Inflammatory macrophage treated with lipopolysaccharide for 1 hour (primary cell): ENCODE measurements at places on chromosomes 13 and 19.

- DNase-seq: no peak
Measured at GRCh38 chr19:39637891-39638290, 17.8 kb upstream of the LGALS16 start.

- DNase-seq: no peak
Measured at GRCh38 chr19:47186446-47187334, 44.3 kb downstream of the BBC3 start.

GRCh38 chr19:43751466-43752220 is 3.1 kb downstream of the SMG9 start:
- no peak for DNase-seq

GRCh38 chr19:38076337-38076736 is 147.7 kb downstream of the DPF1 start:
- DNase-seq: no peak

DNA sequence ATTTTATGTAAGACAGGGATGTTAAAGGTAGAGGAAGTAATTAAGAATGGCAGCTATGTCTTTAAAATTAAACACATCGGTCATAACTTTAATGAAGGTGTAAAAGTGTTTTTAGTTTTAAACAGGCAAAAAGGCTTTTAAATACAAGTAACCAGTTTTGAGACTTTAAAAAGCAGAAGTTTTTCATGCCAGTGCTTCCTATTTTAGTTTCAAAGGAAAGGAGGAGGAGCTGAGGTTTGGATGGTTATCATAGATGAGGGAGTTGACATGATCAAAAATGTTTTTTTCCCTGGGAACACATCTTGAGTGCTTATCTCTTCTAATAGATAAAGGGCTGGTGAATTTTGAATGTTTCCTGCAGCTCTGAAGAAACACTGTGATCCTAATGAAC is 42.9 kb downstream of the LRCH1 start:
- no peak for DNase-seq

DNA sequence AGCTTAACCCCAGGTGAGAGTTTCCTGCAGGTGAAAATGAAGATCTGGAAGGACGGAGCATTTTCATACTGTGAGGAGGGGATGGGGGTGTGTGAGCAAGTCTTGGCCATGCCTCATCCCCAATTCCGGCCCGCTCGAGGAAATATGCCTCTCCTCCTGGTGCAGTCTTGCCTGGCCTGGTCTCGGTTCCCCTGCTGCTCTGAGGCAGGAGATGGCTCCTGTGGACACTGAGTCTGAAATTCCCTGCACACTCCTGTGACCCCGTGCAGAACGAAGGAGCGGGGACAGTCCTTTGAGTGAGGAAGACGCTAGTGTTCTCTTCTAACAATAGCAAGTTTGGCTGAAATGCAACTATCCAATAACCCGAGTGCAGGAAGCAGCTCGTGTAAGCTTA is 329 bp upstream of the ZNF439 start:
- no peak for DNase-seq

GRCh38 chr13:48142436-48142835 is 47.5 kb upstream of the MED4 start:
- peak; percentile 69 for DNase-seq

GRCh38 chr13:100300708-100301107 is 211.8 kb downstream of the PCCA start:
- DNase-seq: no peak

GRCh38 chr19:32397671-32398101 is 7.9 kb upstream of the DPY19L3 start:
- DNase-seq: no peak

DNA sequence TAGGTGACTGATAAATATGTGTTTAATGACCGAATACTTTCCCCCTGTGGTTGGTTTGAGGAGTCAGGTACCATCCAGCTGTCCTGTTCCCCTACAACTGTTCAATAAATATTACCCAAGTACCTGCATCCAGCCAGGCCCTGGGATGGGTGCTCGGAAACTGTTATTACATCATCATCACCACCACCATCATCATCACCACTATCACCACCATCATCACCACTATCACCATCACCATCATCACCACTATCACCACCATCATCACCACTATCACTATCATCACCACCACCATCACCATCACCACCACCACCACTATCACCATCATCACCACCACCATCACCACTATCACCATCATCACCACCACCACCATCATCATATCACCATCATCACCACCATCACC is 4.1 kb downstream of the NTN5 start:
- DNase-seq: no peak

GRCh38 chr13:30872685-30873461 is 33.2 kb upstream of the MEDAG start:
- DNase-seq: peak; percentile 89

GRCh38 chr13:29674532-29674931 is 79.0 kb upstream of the SLC7A1 start:
- DNase-seq: no peak

GRCh38 chr13:27680465-27680864 is 58.8 kb downstream of the POLR1D start:
- no peak for DNase-seq

- no peak for DNase-seq
Measured at GRCh38 chr19:45100201-45100600, 7.2 kb downstream of the PPP1R37 start.

- DNase-seq: no peak
Measured at GRCh38 chr19:6007866-6008265, 29.9 kb upstream of the RANBP3 start.

- DNase-seq: no peak
Measured at GRCh38 chr13:52127378-52127777, 1.5 kb downstream of the NEK5 start.

DNA sequence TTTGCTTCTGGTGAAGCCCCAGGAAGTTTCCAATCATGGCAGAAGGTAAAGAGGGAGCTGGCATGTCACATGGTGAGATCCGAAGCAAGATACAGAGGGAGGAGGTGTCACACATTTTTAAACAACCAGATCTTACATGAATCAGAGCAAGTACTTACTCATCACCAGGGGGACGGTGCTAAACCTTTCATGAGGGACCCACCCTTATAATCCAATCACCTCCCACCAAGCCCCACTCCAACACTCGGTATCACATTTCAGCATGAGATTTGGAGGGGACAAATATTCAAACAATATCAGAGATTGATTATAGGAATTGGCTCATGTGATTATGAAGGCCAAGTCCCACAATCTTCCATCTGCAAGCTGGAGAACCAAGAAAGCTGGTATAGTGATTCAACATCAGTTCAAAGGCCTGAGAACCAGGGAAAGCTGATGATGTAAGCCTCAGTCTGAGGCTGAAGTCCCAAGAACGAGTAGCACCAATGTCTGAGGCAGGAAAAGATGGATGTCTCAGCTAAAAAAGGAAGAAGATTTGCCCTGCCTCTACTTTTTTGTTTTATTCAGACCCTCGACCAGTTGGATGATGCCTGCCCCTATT is 58.6 kb upstream of the WDFY2 start:
- no peak for DNase-seq

GRCh38 chr13:106882246-106882645 is 314.3 kb upstream of the ARGLU1 start:
- no peak for DNase-seq

DNA sequence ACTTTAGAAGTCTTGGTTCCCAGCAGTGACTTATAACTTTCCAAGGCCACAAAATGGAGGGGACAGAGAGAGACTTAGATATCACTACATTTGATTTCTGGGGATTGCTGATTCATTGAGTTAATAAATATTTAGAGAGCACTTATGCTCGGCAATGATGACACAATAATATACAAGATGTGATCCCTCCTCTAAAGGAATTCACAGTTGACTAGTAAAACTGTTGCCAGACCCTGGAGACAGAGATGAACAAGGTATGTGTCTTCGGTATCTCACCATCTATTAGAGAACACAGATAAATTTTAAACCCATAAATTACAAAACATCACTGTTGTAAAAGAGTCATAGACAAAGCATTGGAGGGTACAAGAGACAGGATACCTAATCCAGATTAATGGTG is 437.5 kb downstream of the FOXO1 start:
- no peak for DNase-seq

DNA sequence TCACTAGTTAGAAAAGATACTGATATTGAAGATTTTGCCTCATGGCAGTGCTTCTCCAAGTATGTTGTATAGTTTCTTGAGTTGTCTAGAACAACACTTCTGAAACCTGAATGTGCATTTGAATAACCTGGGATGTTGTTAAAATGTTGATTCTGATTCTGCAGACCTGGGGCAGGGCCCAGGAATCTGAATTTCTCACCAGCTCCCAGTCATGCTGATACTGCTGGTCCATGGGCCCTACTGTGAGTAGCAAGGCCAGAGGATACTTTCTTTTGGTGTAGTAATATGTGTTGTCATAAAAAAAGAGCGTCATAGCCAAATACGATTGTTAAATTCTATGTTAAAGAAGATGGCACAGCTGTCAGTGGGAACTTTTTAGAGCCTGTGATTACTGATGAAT is 41.6 kb upstream of the C1QTNF9 start:
- DNase-seq: no peak

- no peak for DNase-seq
Measured at GRCh38 chr13:30241532-30241931, 65.8 kb downstream of the KATNAL1 start.

DNA sequence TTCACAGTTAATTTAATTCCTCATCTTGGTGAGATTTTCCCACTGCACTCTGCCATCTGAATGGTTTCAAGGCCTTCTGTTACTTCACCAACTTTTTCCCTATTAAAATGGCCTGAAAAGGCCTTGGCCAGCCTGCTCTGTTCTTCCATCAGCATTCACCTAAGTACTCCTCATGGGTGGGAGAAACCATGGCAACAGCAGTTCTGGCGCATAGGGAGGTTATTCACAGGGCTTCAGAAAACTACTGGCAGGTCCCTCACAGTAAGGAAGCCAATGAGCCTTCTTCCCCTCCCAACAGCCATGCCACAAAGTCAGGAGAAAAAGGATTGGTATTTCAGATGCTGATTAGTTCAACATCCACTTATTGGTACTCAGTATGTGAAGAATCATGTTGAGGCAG is 17.2 kb upstream of the GJB2 start:
- DNase-seq: no peak

DNA sequence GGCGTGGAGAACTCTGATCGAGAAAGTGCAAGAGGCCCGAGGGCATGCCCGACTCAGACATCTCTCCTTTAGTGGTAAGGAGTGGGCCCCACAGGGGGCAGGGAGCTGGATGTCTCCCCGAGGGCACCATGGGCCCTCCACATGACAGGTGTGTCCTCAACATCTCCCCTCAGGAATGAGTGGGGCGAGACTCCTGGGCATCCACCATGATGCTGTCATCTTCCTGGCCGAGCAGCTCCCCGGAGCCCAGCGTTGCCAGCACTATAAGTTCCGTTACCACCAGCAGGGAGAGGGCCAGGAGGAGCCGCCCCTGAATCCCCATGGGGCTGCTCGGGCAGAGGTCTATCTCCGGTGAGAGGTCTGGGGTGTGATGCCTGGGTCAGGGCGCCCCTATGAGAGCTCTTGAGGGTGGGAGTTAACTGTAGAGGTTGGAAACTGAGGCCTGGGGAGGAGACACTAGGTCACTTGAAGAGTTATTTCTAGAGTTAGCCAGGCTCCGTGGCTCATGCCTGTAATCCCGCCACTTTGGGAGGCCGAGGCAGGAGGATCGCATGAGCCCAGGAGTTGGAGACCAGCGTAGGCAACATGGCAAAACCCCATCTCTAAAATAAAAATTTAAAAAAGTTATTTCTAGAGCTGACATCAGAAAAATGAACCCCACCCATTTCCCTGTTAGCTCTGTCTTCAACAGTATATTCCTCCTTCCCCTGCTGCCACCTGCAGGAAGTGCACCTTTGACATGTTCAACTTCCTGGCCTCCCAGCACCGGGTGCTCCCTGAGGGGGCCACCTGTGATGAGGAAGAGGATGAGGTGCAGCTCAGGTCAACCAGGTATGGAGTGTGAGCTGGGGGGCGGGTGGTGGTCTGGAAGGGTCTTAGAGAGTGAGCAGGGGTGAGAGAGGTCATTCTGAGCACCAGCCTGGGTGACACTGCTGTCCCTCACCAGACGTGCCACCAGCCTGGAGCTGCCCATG is 5.1 kb downstream of the IGFLR1 start:
- no peak for DNase-seq

DNA sequence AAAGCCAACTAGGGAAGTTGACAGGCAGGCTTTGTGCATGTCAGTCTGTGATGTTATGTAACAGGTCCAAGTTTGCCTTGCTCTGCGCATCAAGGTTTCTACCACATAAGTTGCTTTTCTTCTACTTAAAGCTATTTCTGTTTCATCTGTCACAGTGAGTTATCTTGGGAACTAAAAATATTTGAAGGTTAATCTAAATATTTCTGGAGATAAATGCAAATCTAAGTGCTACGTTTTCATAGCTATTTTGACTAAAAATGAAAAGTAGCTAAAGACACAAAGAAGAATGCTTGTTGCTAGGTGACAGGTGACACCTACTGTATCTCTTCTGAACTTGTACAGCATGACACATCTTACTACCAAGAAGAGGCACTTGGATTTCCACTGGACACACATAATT is 135.6 kb downstream of the KLF12 start:
- DNase-seq: no peak

- no peak for DNase-seq
Measured at GRCh38 chr13:79621902-79622301, 140.9 kb downstream of the NDFIP2 start.

- peak; percentile 35 for DNase-seq
Measured at GRCh38 chr13:75872980-75873379, 236.8 kb downstream of the LMO7 start.

GRCh38 chr19:45071969-45072790 is 4.1 kb downstream of the ZNF296 start:
- DNase-seq: no peak

GRCh38 chr19:49512970-49513745 is 697 bp downstream of the FCGRT start:
- DNase-seq: no peak

GRCh38 chr13:79654520-79654919 is 173.6 kb downstream of the NDFIP2 start:
- no peak for DNase-seq

- no peak for DNase-seq
Measured at GRCh38 chr13:47696674-47697073, 304.4 kb downstream of the SUCLA2 start.

GRCh38 chr19:11116507-11116906 is 27.2 kb downstream of the LDLR start:
- DNase-seq: no peak

DNA sequence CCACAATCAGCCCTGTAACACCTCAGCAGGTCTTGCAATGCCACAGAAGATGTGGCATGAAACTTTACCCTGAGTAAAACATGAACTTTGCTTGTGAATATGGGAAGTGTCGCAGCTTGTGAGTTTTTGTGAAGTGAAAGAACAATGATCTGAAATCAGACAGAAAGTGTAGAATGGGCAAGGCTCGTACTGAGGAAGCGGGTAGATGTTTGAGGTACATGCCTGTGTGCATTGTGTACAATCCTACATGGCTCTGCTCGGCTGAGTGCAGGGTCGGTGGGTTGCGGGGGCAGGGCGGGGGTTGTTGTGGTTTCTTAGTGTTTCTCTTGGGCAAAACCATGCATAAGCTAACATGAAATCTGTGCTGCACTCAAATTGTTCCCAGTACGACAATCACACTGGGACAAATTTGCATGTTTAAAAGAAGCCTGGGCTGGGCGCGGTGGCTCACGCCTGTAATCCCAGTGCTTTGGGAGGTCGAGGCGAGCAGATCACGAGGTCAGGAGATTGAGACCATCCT is 1.1 kb downstream of the NLRP13 start:
- no peak for DNase-seq
